Esophagus squamous epithelium (tissue), 5 donors: ENCODE measurements at places on chromosomes 3 and 15.

- no peak for DNase-seq
Measured at GRCh38 chr15:94164202-94164807, 67.1 kb upstream of the MCTP2 start.

DNA sequence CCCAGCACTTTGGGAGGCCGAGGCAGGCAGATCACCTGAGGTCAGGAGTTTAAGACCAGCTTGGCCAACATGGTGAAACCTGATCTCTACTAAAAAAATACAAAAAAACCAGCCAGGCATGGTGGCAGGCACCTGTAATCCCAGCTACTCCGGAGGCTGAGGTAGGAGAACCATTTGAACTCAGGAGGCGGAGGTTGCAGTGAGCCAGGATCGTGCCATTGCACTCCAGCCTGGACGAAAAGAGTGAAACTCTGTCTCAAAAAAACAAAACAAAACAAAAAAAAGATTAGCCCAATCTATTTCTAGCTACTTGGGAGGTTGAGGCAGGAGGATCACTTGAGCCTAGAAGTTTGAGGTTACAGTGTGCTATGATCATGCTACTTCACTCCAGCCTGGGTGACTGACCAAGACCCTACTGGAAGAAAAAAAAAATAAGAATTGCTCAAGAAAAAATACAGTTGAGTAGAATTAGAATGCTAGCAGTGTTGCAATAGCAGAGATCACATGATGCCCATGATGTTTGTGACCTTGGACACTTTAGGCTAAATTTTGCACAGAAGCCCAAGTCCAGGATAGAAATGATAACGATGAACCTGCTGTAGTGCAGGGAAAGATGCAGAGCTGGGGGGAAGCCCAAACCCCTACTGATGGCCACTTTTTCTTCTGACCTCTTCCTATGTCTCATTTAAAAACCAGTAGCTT, 162.2 kb downstream of the LPP start:
- no peak for DNase-seq

DNA sequence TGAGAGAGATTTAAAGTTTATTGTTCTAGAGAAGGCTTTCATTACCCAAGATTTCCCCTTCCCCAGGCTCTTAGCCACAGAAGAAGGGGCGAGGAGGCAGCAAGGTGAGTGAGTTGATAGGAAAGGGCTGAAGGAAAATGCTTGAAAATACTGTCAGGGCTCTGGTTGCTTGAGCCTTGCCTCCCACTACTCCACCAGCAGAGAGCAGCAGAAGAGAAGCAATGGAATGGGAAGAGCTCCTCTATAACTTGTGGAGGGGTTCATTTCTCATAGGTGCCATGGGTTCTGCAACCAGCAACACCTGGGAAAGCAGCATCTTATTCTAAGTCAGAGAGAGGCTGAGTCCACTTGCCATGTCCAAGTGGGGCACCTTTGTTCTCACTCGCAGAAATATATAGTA, 184.0 kb upstream of the CNTN6 start:
- no peak for DNase-seq

- DNase-seq = no peak
Measured at GRCh38 chr3:81024560-81024959, 736.9 kb downstream of the GBE1 start.

GRCh38 chr15:39125904-39126303, 455.0 kb upstream of the THBS1 start:
- DNase-seq = no peak
